ENCODE measurements at places on chromosomes 7 and 10.

- peaks cover 59% of the 10 kb centered on the region for H3K4me1 ChIP-seq
- no peaks in the 10 kb centered on the region for H3K27me3 ChIP-seq
- no peak for DNase-seq
- peak overlapping the region; percentile 96 for H3K27ac ChIP-seq
- H3K4me3 ChIP-seq: no peak overlapping the region
Measured at GRCh38 chr10:77514870-77515269, 122.7 kb downstream of the KCNMA1 start.

- no peak overlapping the region for H3K4me3 ChIP-seq
- no peaks in the 10 kb centered on the region for H3K36me3 ChIP-seq
Measured at GRCh38 chr10:11143242-11143641, 125.6 kb downstream of the CELF2 start.

DNA sequence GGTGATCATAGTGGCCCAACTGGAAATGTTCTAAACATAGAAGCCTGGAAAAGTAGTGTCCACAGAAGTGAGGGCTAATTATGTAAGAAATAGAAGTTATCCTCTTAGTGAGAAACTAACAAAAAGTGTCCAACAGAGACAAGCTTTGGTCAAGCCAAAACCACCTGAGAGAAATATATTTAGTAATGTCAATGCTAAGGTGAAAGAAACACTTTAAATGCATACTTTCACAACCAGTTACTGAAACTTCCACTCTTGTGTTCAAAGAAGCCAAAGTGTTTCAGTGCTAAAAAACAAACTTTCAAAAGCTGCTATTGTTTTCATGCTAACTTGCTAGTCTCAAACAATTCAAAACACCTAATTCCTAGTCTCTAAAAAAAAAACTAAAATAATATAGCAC is 18.1 kb downstream of the RAB11FIP2 start:
- no peaks in the 10 kb centered on the region for H3K27me3 ChIP-seq
- H3K4me1 ChIP-seq: no peaks in the 10 kb centered on the region
- H3K4me3 ChIP-seq: no peak overlapping the region
- peaks cover 3% of the 10 kb centered on the region for H3K36me3 ChIP-seq
- no peak overlapping the region for H3K27ac ChIP-seq
- no peak for DNase-seq

GRCh38 chr10:71299071-71299785 is 19.8 kb upstream of the SLC29A3 start:
- peaks cover 19% of the 10 kb centered on the region for H3K36me3 ChIP-seq
- no peak overlapping the region for H3K4me3 ChIP-seq
- no peak overlapping the region for H3K27ac ChIP-seq

- no peak for DNase-seq
- H3K4me1 ChIP-seq: peaks cover 11% of the 10 kb centered on the region
- H3K27ac ChIP-seq: no peak overlapping the region
- H3K36me3 ChIP-seq: no peaks in the 10 kb centered on the region
Measured at GRCh38 chr7:14769261-14769660, 133.3 kb downstream of the DGKB start.

DNA sequence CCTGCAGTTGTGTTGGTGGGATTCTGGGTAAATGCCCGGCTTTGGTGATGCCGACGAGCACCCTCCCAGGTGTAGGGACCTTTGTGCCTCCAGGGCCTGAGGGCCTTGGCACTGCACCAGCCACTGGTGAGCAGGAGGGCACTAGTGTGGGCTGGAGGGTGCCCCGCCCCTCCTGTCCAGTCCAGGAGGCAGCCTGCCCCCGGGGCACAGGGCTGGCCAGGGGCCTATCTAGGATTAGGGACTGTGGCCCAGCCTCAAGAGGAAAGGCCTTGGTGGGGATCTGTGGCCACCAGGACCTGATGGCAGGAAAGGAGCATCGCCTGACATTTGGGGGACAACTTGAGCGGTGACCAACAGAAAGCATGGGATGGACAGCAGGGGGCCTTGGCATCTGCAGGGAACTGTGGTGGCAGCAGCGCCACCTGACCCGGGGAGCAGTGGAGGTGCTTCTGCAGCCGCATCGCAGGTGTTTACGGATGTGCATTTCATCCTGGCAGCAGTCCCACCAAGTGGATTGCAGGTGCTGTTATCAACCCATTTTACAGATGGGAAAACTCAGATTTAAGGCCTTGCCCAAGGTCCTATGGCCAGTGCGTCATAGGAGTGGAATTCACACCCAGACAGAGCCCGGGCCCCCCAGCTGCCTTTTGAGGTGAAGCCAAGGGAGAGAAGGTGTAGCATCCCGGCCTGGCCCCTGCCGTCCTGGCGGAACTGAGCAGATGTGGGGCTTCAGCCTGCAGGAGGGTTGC is 11.1 kb downstream of the ZNF316 start:
- no peaks in the 10 kb centered on the region for H3K27me3 ChIP-seq
- no peak overlapping the region for H3K4me3 ChIP-seq
- H3K27ac ChIP-seq: no peak overlapping the region
- H3K4me1 ChIP-seq: no peaks in the 10 kb centered on the region
- peaks cover 34% of the 10 kb centered on the region for H3K36me3 ChIP-seq

DNA sequence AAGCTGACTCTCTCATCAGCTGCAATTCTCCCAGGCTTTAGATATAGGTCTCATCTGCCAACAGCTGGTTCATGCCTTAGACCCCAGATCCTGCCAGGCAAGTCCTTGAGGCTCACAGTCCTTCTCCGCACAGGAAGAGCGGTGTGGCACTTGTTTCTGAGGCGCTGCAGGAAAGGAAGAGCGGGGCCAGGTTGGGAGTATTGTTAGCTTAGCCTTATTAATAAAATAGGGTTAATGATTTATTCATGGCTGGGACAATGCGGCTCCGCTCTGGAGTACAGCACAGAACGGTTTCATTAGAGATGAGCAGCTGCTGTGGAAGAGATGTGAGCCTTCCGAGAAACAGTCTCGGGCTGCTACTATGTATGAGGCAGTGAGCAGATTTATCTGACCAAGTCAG is 78.1 kb downstream of the FZD1 start:
- peaks cover 28% of the 10 kb centered on the region for H3K4me1 ChIP-seq
- H3K27ac ChIP-seq: no peak overlapping the region
- H3K27me3 ChIP-seq: peaks cover 3% of the 10 kb centered on the region

GRCh38 chr7:19944363-19945120 is 171.1 kb upstream of the TMEM196 start:
- no peaks in the 10 kb centered on the region for H3K27me3 ChIP-seq
- no peak overlapping the region for H3K4me3 ChIP-seq
- no peak overlapping the region for H3K27ac ChIP-seq
- DNase-seq: no peak
- H3K4me1 ChIP-seq: peaks cover 14% of the 10 kb centered on the region
- no peaks in the 10 kb centered on the region for H3K36me3 ChIP-seq

DNA sequence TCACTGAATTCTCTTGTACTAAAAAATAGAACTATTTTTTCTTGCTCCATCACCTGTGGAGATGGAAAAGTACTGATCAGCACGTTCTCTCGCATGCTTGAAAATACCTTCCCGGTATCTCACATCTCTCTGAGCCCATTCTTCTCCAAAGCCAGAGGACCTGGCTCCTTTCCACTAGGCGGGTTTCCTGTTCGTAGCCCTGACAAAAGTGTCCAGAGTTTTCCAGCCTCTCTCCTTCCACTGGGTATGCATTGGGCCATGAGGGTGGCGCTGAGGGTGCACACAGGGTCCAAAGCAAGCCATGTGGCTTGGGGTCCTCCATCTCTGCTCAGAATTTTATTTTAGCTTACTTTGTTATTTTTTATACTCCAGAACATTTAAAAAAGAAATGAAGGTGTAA is 16.3 kb upstream of the SRGN start:
- no peak overlapping the region for H3K27ac ChIP-seq
- H3K4me1 ChIP-seq: peaks cover 3% of the 10 kb centered on the region
- H3K36me3 ChIP-seq: no peaks in the 10 kb centered on the region
- H3K27me3 ChIP-seq: no peaks in the 10 kb centered on the region

DNA sequence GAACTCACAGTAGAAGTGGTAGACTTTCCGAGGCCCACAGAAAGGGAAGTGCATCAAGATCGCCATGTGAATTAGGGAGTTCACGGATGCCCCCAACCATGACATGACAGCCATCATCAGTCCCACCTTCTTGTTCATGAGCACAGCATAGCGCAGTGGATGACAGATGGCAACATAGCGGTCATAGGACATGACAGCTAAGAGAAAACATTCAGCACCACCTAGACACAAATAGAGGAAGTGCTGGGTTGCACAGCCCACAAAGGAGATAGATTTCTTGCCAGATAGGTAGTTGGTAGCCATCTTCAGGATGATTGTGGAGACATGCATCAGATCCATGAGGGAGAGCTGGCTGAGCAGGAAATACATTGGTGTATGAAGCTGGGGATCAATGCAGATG is 342 bp downstream of the OR2AE1 start:
- H3K4me1 ChIP-seq: no peaks in the 10 kb centered on the region
- H3K27ac ChIP-seq: no peak overlapping the region
- no peak overlapping the region for H3K4me3 ChIP-seq
- DNase-seq: no peak

DNA sequence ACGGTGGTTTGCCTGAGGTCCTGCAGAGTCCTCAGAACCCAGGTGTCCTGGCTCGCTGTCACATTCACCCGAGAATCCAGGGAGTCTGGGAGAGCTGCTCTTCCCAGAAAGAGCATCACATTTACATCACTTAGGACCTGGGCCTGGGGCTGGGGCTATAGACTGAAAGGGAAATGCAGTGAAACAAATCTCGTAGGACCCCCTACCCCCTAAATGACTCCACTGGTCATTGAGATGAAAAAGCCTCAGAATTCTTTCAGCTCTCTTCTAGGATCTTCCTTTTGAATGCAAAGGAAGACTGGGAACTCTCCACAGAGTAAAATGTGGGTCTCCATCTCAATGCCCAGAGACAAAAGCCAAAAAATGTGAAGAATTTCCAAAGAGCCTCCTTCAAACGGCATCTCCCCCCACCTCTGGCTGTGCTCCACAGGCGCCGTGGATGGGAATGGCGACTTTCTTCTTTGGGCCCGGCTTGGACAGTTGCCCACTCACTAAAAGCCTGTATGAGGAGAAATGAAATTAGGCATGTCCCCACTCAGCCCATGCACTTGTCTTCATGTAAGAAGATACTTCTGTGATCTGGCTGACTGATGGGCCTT is 49.0 kb upstream of the PODXL start:
- H3K36me3 ChIP-seq: no peaks in the 10 kb centered on the region
- H3K27ac ChIP-seq: peak overlapping the region; percentile 95
- DNase-seq: no peak
- peaks cover 67% of the 10 kb centered on the region for H3K4me1 ChIP-seq
- no peaks in the 10 kb centered on the region for H3K27me3 ChIP-seq

DNA sequence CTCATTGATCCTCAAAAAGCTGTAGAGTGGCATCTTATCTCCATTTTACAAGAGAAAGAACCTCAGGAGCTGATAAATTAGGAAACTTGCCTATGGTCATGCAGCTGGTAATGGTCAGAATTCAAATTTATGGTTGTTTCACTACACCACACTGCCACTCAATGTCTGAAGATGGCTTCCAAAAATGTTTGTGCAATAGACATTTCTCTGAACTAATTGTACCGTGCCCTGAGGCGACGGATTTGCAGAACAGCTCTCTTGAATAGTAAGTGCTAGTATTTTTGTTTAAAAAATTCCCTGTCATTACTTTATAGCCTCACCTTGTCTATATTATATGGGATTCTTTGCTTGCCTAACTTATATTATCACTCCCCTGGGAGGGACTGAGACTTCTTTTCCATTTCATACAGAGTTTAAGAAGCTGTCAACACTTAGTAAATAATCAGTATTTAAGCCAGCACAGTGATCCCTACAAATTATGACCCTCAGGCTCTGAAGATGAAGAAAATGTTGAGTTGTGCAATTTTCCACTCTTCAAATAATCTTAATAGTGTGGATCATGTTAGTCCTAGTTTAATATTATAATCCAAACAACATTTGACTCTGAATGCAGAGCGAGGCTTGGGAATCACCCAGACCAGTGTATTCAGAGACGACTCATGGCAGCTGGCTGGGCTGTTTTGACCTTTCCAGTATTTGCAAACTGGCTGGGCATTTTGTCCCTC is 346.6 kb downstream of the PTEN start:
- H3K4me1 ChIP-seq: peaks cover 19% of the 10 kb centered on the region
- no peaks in the 10 kb centered on the region for H3K36me3 ChIP-seq
- DNase-seq: no peak
- H3K27ac ChIP-seq: no peak overlapping the region
- no peak overlapping the region for H3K4me3 ChIP-seq

DNA sequence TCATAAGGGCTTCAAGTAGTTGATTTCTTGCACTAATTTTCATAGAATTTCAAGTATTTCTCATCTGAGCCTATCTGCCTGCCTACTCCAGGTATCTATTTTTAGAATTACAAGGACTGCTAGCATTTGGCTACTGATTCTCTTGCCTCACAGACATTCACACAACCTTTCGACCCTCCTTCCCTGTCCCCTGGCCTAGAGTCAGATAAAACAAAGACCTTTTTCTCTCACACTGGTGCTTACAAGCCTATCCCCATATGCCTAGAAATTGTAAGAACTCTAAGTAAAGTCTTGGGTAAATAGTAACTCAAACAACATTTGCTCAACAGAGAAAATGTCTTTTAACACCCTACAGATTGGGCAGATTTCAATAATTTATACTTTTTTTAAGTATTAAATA is 6.3 kb downstream of the GPAM start:
- H3K36me3 ChIP-seq: peaks cover 13% of the 10 kb centered on the region
- H3K4me3 ChIP-seq: no peak overlapping the region
- DNase-seq: no peak
- H3K27me3 ChIP-seq: no peaks in the 10 kb centered on the region
- H3K4me1 ChIP-seq: no peaks in the 10 kb centered on the region

- H3K4me1 ChIP-seq: peaks cover 10% of the 10 kb centered on the region
- DNase-seq: no peak
- no peaks in the 10 kb centered on the region for H3K27me3 ChIP-seq
- no peak overlapping the region for H3K4me3 ChIP-seq
Measured at GRCh38 chr10:52488606-52489485, 174.8 kb downstream of the DKK1 start.

GRCh38 chr7:13604178-13604577 is 385.3 kb downstream of the ETV1 start:
- peaks cover 9% of the 10 kb centered on the region for H3K4me1 ChIP-seq
- DNase-seq: no peak
- H3K27ac ChIP-seq: no peak overlapping the region
- no peak overlapping the region for H3K4me3 ChIP-seq
- H3K36me3 ChIP-seq: peaks cover 6% of the 10 kb centered on the region
- no peaks in the 10 kb centered on the region for H3K27me3 ChIP-seq

- no peaks in the 10 kb centered on the region for H3K27me3 ChIP-seq
- no peak for DNase-seq
- peaks cover 4% of the 10 kb centered on the region for H3K36me3 ChIP-seq
- H3K4me3 ChIP-seq: no peak overlapping the region
Measured at GRCh38 chr10:52071814-52072213, 242.3 kb upstream of the DKK1 start.

- H3K27ac ChIP-seq: peak overlapping the region; percentile 56
- peaks cover 42% of the 10 kb centered on the region for H3K36me3 ChIP-seq
- no peaks in the 10 kb centered on the region for H3K27me3 ChIP-seq
- H3K4me1 ChIP-seq: peaks cover 19% of the 10 kb centered on the region
- DNase-seq: no peak
Measured at GRCh38 chr7:725223-726005, 1.1 kb upstream of the DNAAF5 start.

- no peak for DNase-seq
- H3K27me3 ChIP-seq: peaks cover 3% of the 10 kb centered on the region
- no peaks in the 10 kb centered on the region for H3K36me3 ChIP-seq
Measured at GRCh38 chr7:154569916-154570315, 433.0 kb downstream of the PAXIP1 start.

GRCh38 chr10:129608653-129609052 is 141.6 kb downstream of the MGMT start:
- H3K36me3 ChIP-seq: no peaks in the 10 kb centered on the region
- no peak overlapping the region for H3K27ac ChIP-seq
- H3K4me1 ChIP-seq: no peaks in the 10 kb centered on the region
- no peak for DNase-seq
- H3K27me3 ChIP-seq: no peaks in the 10 kb centered on the region
- no peak overlapping the region for H3K4me3 ChIP-seq

Data from mesothelial cell of epicardium (in vitro differentiated cells).